ENCODE measurements at places on chromosomes 3 and 15. TPM values are rescaled to one million over a fixed set of nuclear protein-coding genes. Genes with fewer than 3 reads are reported as not detected.

DNA sequence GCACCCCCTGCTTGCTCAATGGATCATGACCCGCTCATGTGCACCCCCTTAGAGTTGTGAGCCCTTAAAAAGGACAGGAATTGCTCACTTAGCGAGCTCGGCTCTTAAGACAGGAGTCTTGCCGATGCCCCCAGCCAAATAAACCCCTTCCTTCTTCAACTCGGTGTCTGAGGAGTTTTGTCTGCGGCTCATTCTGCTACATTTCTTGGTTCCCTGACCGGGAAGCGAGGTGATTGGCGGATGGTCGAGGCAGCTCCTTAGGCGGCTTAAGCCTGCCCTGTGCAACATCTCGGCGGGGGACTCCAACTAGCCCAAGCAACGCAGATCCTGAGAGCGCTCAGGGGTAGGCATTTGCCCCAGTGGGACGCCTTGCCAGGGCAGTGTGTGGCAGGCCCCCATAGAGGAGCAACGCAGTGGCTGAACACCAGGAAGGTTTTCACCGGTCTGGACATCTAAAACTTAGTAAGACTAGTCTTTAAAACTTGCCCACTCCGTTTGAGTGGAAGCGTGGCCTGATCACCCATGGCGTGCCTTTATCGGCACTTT lies 9.5 kb downstream of the SLCO2A1 start:
- no peak for DNase-seq

DNA sequence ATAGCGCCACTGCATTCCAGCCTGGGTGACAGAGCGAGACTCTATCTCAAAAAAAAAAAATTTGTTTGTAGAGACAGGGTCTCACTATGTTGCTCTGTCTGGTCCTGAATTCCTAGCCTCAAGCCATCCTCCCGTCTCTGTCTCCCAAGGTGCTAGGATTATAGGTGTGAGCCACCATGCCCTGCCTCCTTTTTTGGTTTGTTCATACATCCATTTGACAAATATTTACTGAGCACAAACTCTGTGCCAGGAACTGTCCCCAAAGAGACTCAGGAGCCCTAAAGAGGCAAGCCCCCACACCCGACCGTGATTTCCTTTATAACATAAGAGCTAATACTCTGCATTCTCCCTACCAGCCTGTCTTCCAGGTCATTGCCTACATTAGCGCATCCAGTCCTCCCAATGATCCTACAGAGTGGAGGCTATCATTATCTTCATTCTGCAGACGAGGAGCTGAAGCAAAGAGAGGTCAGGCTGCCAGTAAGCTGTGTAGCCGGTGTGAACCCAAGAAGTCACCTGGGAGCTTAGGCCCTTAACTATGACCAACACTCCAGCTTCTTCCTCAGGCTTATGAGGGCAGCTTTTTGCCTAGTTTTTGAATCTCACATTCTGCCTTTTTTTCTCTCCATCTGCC lies 6.3 kb upstream of the PXK start:
- DNase-seq: no peak

GRCh38 chr15:27933562-27933961 lies 165.6 kb downstream of the OCA2 start:
- DNase-seq: no peak

DNA sequence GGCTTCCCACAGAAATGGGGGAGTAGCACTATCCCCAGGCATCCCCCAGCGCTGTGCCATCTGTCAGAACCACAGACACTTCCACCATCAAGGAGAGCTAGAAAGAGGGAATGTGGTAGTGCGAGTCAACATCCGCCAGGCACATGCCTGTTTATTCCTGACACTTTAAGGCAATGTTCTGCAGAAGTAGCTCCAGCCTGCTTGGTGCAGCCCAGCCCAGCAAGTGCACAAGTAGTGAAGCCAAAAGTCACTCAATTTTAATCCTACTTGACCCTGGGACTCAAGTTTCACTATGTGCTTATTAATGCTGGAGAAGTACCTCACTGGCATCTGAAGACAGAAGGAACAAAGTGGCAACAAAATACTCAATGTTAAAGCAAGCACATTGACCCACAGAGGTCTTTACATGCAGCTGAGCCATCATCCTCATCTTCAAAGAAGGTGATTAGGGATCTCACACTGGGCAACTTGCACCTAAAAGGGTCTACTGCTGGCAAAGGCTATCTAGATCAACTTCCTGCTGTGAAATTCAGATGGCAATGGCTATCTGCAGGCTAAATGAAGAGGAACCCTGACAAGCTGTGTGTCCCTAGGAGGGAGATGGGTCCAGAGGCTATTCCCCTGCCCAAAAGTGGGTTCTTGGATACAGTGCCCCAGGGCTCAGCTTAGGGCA lies 61.4 kb upstream of the CLDN18 start:
- DNase-seq: no peak

The CASR gene
- not detected for total RNA-seq

The SMCO1 gene
- total RNA-seq: not detected
